Activated CD4-positive, alpha-beta T cell treated with anti-CD3 and anti-CD28 coated beads for 24 hours (primary cell): ENCODE measurements at places on chromosomes 1 and 21.

GRCh38 chr1:13948888-13949391, 249.0 kb downstream of the PRDM2 start:
- DNase-seq, result no peak

GRCh38 chr1:168453056-168453455, 90.7 kb downstream of the XCL2 start:
- no peak for DNase-seq

DNA sequence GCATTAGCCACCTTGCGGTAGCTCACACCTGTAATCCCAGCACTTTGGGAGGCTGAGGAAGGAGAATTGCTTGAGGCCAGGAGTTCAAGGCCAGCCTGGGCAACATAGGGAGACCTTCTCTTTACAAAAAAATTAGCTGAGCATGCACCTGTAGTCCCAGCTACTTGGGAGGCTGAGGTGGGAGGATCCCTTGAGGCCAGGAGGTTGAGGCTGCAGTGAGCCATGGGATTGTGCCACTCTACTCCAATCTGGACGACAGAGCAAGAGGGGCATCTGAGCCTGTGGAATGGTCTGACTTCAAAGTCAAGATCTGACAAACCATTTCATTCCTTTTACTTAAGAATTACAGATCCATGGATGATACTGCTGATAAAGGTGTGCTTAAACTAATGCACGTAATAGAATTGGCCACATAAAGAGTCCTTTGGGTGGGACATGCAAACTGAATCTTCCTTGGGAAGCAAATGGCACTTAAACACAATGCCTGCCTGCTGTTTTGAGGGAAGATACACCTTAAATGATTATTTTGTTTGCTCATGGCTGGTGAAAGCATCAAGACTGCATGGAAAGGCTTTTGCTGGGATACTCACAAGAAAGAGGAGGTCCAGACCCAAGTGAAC, 2.5 kb upstream of the TMEM201 start:
- DNase-seq, result no peak

DNA sequence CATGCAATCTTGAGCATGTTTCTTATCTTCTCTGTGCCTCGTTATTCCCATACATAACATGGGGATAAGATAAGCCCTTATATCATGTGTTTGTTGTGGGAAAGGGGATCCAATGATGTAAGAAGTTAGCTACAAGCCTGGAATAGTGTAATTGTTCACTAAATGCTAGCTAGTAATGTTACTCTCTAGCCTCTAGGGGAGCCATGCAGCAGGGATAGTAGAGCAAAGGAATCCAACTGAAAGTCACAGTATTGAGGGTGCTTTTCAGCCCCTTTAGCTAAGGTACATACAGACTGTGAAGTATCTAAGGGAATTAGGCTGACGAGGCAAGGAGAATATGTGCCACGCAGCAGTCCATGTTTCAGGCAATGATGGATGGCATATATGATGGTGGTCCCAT, 46.9 kb downstream of the IL23R start:
- no peak for DNase-seq

GRCh38 chr1:27503844-27504587, 14.0 kb upstream of the WASF2 start:
- DNase-seq, result no peak

GRCh38 chr21:38351176-38351959, 94.6 kb downstream of the KCNJ15 start:
- no peak for DNase-seq

DNA sequence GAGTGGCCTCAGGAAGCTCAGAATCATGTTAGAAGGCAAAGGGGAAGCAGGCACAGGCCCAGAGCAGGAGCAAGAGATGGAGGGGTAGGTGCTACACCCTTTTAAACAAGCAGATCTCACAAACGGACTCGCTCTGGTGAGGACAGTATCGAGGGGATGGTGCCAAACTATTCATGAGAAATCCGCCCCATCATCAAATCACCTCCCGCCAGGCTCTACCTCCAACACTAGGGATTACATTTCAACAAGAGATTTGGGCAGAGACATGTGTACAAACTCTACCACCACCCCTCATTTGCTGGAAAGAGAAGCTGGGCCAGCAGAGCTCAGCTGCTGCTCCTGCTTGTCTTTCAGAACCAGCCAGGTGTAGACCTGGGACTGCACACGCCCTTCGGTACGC, 32.9 kb downstream of the MIS18A start:
- DNase-seq, result no peak

DNA sequence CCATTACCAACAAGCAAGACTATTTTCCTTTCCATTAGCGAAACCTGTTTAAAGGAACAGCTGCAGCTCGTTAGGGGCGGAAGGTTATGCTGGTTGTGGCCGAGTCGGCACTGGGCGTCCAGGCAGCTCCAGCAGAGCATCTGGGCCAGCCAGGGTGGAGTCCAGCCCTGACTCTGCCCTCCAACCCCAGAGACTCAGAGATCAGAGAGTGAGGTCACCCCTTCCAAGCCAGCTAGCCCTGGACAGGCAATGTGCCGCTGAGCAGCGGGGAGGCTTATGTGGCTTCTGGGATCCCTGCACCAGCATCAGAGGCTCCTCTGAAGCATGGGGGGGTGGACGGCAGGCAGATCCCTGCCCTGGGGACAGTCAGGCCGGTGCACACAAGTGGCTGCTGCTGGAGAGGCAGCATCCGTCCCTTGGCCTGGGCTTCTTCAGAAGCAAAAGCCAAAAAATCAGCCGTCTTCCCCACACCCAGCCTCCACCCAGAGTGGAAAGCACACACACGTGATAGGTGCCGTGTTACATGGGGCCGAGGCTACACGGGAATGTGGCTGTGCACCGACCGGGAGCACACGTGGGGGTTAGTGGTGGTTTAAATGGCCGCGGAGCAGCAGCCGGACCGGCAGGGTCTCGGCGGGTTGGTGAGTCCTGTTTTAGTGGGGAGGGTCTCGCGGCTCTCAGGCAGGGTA, 30.1 kb downstream of the SLC66A1 start:
- no peak for DNase-seq

- no peak for DNase-seq
These were observed 15.4 kb downstream of the CEP350 start for GRCh38 chr1:179969962-179970361.

DNA sequence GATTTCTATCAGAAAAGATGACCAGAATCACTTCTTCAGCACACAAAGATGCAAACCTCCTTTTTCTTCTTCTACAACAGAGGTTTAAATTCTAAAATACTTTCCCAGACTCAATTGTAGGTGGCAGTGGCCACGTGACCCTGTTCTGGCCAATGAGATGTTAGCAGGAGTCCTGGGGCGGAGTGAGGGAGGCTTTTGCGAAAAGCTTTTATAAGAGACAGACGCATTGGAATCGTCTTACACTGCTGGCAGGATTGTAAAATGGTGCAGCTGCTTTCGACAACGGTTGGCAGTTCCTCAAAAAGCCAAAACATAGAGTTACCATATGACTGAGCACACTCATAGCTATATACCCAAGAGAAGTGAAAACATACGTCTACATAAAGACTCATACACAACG, 87.0 kb upstream of the MAGI3 start:
- no peak for DNase-seq

GRCh38 chr1:94236013-94236491, 1.3 kb downstream of the ARHGAP29 start:
- DNase-seq, result no peak

GRCh38 chr1:196403803-196404690, 204.2 kb downstream of the KCNT2 start:
- no peak for DNase-seq

DNA sequence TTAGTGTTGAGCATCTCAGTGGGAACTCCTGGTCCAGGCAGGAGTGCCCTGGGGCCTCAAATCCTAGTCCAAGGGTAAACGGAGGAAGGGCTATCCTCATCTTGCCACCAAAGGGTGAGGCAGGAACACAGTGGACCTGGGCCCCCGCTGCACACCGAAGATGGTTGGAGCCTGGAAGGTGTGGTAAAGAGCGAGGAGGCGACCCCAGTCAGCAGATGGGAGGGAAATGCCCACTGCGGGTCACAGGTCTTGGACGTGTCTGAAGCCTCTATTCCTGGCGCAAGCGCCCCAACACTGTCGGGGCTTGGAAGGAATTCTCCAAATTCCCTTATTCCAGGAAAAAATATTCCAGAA, 38.5 kb upstream of the SYNC start:
- no peak for DNase-seq

- DNase-seq, result no peak
These were observed 10.1 kb upstream of the XCL2 start for GRCh38 chr1:168553680-168554553.

GRCh38 chr1:62826901-62827300, 43.0 kb downstream of the ATG4C start:
- DNase-seq, result no peak

GRCh38 chr1:108962681-108963051, 618 bp downstream of the CLCC1 start:
- DNase-seq, result peak; percentile 15

DNA sequence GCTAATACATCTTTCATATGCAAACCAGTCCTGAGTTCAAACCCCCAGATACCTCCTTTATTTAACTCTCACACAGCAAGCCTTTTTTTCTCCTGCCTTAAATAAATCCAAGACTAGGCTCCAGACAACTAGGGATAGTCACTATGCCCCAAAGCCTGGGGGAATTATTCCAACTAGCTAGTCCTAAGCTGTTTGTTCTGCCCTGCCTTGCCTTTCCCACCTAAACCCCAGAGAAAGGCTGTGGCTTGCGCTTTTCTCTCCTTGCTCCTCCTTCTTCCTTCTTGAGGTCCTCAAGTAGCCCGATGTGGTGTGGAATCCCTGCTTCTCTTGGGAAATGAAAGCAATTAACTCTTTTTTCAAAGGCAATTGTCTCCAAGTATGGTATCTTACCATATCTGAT, 31.8 kb downstream of the C1orf87 start:
- no peak for DNase-seq

- DNase-seq, result no peak
These were observed 3901.2 kb downstream of the SRGAP2C start for GRCh38 chr1:125085720-125086591.

DNA sequence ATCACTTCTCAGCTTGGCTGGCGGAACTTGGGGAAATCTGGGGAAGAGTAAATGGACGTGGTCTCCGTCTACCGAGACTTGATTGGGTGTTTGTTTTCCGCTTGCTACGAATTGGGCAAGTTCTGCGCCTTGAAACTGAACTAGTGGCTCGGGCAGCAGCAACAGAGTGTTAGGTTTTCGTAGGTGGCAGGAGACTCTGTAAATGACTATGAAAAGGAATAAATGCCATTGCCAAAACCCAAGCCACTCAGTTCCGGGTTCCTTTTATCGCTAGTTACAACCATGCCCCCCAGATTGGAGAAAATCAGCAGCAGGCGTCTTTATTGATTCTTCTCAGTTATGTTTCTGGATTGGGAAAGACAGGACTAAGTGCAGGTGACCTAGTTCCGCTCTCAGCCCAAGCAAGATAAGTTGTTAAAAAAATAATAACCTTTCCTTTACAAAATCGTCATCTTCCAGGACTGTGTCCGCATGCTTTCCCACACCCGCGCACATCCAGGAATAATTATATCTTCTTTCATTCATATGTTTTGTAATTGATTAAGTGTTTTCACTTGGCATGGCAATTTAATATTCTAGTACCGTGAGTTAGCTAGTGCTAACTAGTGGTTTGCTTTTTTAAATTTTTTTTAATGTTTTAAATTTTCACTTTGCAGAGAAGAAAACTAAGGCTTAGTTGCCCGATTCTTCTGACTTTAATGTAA, 3.4 kb downstream of the LHX9 start:
- no peak for DNase-seq

DNA sequence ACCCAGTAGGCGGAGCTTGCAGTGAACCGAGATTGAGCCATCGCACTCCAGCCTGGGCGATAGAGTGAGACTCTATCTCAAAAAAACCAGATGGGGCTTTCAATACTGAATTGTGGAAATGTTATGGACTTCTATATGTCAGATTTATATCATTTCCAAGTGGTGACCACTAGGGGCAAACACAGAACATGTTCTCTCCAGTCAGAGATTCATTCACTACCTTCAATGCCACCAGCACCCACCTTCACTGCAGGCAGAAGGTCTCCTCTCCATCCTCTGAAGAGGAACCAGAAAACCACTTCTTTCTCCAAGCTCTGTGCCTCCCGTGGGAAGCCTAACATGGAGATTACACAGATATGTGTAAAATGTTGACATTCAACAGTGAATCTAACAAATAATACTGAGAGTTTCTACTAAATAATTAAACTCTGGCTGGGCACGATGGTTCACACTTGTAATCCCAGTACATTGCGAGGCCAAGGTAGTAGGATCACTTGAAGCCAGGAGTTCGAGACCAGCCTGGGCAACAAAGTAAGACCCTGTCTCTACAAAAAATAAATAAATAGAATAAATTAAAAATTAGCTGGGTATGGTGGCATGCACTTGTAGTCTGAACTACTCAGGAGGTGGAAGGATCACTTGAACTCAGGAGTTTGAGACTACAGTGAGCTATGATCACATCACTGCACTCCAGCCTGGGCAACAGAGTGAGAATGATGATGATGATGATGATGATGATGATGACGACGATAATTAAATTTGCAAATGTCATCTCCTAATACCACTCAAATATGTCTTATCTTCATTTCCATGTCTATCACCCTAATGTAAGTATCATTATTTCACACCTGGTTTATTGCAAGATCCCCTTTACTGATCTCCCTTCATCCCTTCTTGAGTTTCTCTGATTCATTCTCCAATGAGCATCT, 151.1 kb downstream of the ZNF281 start:
- no peak for DNase-seq

GRCh38 chr1:209783386-209783785, 973 bp downstream of the C1orf74 start:
- DNase-seq, result no peak

- no peak for DNase-seq
These were observed 8.7 kb downstream of the KIAA1614 start for GRCh38 chr1:180921386-180921785.

DNA sequence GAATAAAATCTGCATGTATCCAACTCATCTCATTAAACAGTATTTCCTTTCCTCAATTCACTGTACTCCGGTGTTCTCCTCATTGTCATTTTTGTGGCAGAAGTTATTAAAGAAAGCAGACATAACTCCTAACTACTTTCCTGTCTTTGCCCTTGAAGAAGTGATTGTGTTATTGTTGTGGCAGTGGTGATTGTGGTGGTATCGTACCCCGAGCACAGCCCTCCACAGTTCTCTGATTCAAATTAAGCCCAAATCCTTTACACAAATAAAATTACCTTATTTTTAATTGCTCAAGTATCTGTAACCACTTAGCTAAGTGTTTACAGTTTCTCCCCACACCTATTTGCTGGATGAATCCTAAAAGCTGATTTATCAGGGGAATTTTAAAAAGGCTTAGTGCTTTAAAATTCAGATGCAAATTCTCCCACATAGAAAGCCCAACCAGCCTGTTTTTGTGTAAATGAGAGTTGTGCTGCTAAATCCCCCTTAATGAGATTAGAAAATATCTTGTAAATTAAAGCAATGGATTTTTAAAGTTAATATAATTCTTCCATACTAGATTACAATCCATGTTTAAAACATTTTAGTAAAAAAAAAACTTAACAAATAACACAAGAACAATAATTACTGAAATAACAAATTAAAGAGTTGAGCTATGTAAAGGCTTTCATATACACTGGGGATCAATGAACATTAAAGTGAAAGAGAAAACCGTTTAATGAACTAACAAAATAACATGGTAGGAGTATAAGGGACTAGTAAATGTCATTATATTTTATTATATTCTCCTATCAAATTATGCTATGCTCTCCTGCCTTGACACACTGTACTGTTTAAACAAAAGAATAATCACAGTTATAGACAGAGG, 259.0 kb downstream of the NEGR1 start:
- DNase-seq, result no peak
